ENCODE measurements at places on chromosomes 7 and 10. TPM values are rescaled to one million over a fixed set of nuclear protein-coding genes. Genes with fewer than 3 reads are reported as not detected.

The ZP3 gene
- 1.8 TPM for total RNA-seq

The GRM3 gene
- not detected for total RNA-seq

The WIPF3 gene
- not detected for total RNA-seq

The PHKG1 gene
- not detected for total RNA-seq

The NEUROG3 gene
- not detected for total RNA-seq

The ACSM6 gene
- not detected for total RNA-seq

The AOAH gene
- total RNA-seq: 1.1 TPM

The SCIN gene
- 0.15 TPM for total RNA-seq

The INA gene
- under 0.01 TPM for total RNA-seq

The IFIT1B gene
- total RNA-seq: not detected

The LRRC61 gene
- total RNA-seq: 1.2 TPM

The TMEM196 gene
- total RNA-seq: not detected

The NUTM2B gene
- total RNA-seq: 0.15 TPM

The COL17A1 gene
- total RNA-seq: 0.65 TPM
